CD8-positive, alpha-beta memory T cell (primary cell): ENCODE measurements at places on chromosomes 16 and 17.
A peak's percentile ranks its signal among the peaks of the same experiment; 100 is the strongest.

- DNase-seq: no peak
These were observed 1.9 kb downstream of the USH1G start for GRCh38 chr17:74921026-74921681.

GRCh38 chr17:17849147-17849820, 12.5 kb upstream of the SREBF1 start:
- DNase-seq: peak; percentile 83

- no peak for DNase-seq
These were observed 391.3 kb upstream of the CDH5 start for GRCh38 chr16:65975049-65975708.

DNA sequence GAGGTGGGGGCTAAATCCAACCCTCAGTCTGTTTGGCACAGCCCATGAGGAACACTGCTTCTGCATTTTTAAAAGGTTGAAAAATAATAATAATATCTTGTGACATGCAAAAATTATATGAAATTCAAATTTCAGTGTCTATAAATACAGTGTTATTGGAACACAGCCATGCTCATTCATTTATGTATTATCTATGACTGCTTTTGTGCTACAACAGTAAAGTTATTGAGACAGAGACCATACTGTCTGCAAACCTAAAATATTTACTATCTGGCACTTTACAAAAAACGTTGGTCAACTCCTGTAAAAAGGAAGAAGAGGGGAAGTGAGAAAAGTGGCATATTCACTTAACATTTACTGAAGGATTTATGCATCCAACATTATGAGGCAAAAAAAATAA, 3.1 kb downstream of the ABCA5 start:
- no peak for DNase-seq

- DNase-seq: no peak
These were observed 178.9 kb downstream of the MYO1D start for GRCh38 chr17:32697728-32698625.

GRCh38 chr16:79294568-79294967, 306.0 kb downstream of the MAF start:
- no peak for DNase-seq

DNA sequence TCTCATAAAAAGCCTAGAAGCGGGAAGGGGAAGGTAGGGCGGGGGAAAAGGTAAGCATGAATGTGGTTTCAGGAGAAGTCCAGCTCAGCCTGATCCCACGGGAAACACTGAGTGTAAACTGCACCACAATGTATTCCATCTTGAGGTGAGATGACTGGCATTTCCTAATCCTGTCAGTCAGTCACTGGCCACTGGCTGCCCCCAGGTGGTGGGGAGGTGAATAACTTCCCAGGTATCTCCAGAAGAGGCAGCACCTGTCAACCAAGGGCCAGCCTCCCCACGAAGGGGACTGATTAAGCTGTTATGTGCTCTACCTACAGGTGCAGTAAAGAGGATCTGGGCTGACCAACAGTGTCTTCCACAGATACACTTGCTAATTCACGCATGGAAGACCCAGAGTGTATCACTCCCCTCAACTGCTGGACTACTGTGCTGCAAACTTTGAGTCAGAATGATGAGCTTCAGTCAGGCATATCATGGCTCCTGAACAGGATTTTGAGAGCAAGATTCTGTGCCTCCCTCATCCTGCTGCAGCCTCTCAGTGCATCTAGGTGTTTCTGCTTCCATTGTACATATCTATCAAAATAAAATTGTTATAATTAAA, 108.5 kb upstream of the CCL2 start:
- DNase-seq: peak; percentile 10

DNA sequence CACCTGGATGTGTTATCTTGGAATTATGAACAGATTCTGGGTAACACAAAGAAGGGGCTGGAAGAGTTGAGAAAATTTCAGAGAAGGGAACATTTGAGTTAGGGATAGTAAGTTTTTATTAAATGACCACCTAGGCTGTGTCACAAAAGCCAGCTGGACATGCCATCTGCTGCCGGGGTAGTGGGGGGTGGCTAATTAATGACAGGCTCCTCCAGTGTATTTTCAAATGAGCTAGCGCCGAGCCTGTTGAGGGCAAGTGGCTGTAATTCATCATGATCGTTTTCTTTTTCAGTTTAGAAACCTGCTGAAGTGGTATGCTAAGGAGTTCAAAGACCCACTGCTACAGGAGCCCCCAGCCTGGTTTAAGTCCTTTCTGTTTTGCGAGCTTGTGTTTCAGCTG, 6.2 kb downstream of the TMEM97 start:
- DNase-seq: no peak

DNA sequence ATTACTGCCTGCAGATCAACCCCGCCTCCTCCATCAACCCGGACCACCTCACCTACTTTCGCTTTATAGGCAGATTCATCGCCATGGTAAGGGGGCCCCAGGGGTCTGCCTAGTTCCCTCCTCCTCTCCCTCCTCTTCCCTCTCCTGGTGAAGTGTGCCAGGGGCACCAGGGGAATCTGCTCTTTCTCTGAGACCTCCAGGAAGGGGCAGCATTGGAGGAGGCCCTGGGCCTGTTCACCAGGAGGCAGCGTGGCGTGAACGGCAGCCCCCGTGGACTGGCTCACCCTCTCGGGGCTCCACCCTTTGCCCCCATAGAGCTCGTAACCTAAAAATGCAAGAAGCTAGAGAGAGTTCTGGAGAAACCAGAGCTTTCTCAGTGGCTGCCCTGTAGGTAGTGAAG, 17.1 kb upstream of the CLEC18A start:
- no peak for DNase-seq

- DNase-seq: no peak
These were observed 11.5 kb downstream of the KCNG4 start for GRCh38 chr16:84228256-84228838.
